ENCODE measurements at places on chromosomes 1 and 21. TPM values are rescaled to one million over a fixed set of nuclear protein-coding genes. Genes with fewer than 3 reads are reported as not detected.

The CEP104 gene
- total RNA-seq: 64.4 TPM

The HES5 gene
- total RNA-seq: not detected

- H3K27ac ChIP-seq: no peak overlapping the region
- H3K4me1 ChIP-seq: peaks cover 7% of the 10 kb centered on the region
- H3K36me3 ChIP-seq: no peaks in the 10 kb centered on the region
- no peak overlapping the region for H3K4me3 ChIP-seq
- no peaks in the 10 kb centered on the region for H3K27me3 ChIP-seq
These were observed 164.8 kb upstream of the COL6A1 start for GRCh38 chr21:45816794-45817193.

DNA sequence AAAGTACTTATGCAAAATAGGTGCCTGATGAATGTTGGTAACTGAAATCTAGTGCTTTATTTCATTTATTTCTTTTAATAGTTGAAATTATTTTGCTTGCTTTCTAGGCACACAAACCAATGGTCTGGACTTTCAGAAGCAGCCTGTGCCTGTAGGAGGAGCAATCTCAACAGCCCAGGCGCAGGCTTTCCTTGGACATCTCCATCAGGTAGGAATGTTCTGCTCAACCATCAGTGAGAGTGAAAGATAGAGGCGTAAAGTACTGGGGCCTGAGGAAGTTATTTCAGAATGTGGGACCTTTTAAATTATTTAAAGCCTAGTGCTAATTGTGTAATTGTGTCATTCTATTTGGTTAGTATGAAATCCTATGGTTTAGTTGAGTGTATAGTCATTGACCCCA, 144.7 kb downstream of the POU2F1 start:
- H3K27me3 ChIP-seq: no peaks in the 10 kb centered on the region
- H3K4me1 ChIP-seq: no peaks in the 10 kb centered on the region
- H3K4me3 ChIP-seq: no peak overlapping the region
- H3K27ac ChIP-seq: no peak overlapping the region

GRCh38 chr1:210294999-210295745, 33.5 kb upstream of the HHAT start:
- H3K4me3 ChIP-seq: no peak overlapping the region
- H3K27ac ChIP-seq: no peak overlapping the region

GRCh38 chr1:160636076-160636475, 10.8 kb downstream of the SLAMF1 start:
- peak overlapping the region; percentile 68 for H3K27ac ChIP-seq
- peaks cover 49% of the 10 kb centered on the region for H3K36me3 ChIP-seq
- H3K27me3 ChIP-seq: no peaks in the 10 kb centered on the region
- H3K4me1 ChIP-seq: peaks cover 99% of the 10 kb centered on the region
- no peak for DNase-seq
- H3K4me3 ChIP-seq: no peak overlapping the region

DNA sequence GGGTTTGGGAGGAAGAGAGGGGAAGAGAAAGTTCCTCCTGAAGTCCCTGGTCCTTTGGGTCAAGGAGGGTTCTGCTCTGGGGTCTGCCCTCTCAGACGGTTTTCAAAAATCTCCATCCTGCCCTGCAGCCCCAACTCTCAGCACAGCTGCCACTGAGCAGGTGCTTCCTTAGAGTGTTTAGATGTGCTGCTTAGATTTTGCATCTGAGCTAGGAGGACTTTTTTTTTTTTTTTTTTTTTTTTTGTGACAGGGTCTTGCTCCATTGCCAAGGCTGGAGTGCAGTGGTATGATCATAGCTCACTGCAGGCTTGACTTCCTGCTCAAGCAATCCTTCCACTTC, 324.9 kb upstream of the POU3F1 start:
- no peaks in the 10 kb centered on the region for H3K4me1 ChIP-seq
- no peak overlapping the region for H3K27ac ChIP-seq
- no peaks in the 10 kb centered on the region for H3K27me3 ChIP-seq
- no peak for DNase-seq
- H3K36me3 ChIP-seq: no peaks in the 10 kb centered on the region

DNA sequence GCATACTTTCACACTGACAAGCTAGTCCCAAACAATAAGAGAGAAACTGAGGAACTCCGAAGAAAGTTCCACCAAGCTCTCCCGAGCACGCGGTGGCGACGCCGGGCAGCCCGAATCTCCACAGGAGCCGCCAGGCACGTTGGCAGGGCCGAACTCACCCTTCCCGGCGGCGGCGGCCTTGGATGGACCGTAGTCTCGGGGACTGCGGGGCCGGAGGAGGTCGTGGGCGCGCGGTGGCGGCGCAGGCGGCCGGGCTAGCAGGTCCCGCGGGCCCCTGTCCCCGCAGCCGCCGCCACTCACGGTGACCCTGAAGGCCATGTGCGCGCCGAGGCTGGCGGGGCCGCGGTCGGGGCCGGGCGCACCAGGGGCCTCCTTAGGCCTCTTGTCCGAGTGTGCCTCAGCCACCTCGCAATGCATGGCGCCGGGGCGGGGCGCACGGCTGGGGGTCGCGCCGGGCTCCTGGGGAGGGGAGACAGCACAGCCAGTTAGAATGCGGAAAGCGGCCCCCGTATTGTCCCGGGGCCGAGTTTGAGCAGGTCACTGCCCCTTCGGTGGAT, 1.2 kb downstream of the GLIS1 start:
- H3K4me1 ChIP-seq: peaks cover 9% of the 10 kb centered on the region
- no peaks in the 10 kb centered on the region for H3K36me3 ChIP-seq
- no peak overlapping the region for H3K27ac ChIP-seq
- no peak overlapping the region for H3K4me3 ChIP-seq
- DNase-seq: no peak
- peaks cover 17% of the 10 kb centered on the region for H3K27me3 ChIP-seq

DNA sequence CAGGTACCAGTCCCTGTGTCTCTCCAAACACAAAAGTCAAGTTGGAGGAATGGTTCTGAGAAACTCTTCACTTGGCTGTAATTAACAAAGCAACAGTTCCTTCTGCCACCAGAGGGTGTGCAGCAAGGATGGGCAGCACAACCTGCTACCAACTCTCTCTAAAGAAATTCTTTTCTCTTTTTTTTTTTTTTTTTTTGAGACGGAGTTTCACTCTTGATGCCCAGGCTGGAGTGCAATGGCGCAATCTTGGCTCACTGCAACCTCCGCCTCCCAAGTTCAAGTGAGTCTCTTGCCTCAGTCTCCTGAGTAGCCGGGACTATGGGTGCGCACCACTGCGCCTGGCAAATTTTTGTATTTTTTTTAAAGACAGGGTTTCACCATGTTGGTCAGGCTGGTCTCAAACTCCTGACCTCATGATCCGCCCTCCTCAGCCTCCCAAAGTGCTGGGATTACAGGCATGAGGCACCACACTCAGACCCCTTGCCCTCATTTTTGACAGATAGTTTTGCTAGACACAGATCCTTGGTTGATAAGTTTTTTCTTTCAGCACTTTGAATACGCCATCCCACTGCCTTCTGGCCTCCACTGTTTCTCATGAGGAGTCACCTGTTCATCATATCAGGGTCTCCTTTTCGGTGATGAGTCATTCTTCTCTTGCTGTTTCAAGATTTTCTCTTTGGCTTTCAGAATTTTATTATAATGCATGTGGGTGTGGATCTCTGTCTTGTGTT, 12.1 kb upstream of the DEGS1 start:
- no peaks in the 10 kb centered on the region for H3K36me3 ChIP-seq
- H3K27ac ChIP-seq: no peak overlapping the region
- peaks cover 29% of the 10 kb centered on the region for H3K4me1 ChIP-seq
- peak; percentile 56 for DNase-seq
- no peaks in the 10 kb centered on the region for H3K27me3 ChIP-seq

The PTPRC gene
- 974 TPM for total RNA-seq

DNA sequence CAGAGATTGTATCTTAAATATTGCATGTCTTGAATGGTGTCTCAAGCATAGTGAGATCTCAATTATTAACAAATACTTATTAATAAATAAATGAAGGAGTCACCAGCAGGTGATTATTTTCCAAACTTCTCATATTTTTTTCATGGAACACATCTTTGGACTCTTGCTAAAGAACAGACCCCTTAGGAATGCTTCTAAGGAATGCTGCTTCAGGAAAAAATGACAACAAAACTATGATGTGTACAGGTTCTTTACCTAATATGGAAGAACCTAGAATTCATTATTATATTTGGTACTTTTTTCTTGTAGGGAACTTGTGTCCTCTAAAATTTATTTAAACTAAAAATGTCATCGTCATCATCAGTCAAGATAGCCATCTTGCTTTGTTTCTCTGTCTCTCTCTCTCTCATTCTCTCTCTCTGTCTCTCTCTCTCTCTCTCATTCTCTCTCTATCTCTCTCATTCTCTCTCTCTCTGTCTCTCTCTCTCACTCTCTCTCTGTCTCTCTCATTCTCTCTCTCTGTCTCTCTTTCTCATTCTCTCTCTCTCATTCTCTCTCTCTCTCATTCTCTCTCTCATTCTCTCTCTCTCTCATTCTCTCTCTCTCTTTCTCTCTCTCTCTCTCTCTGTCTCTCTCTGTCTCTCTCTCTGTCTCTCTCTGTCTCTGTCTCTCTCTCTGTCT, 63.0 kb upstream of the ETS2 start:
- no peaks in the 10 kb centered on the region for H3K27me3 ChIP-seq
- no peak overlapping the region for H3K27ac ChIP-seq
- DNase-seq: no peak
- H3K36me3 ChIP-seq: no peaks in the 10 kb centered on the region

- no peaks in the 10 kb centered on the region for H3K36me3 ChIP-seq
- H3K27me3 ChIP-seq: no peaks in the 10 kb centered on the region
- no peak overlapping the region for H3K27ac ChIP-seq
- H3K4me3 ChIP-seq: no peak overlapping the region
- DNase-seq: no peak
- H3K4me1 ChIP-seq: peaks cover 84% of the 10 kb centered on the region
These were observed 28.1 kb downstream of the RAP1A start for GRCh38 chr1:111647736-111648135.

Measured in CD4-positive, alpha-beta memory T cell (primary cell).